ENCODE measurements at places on chromosomes 4 and X.

DNA sequence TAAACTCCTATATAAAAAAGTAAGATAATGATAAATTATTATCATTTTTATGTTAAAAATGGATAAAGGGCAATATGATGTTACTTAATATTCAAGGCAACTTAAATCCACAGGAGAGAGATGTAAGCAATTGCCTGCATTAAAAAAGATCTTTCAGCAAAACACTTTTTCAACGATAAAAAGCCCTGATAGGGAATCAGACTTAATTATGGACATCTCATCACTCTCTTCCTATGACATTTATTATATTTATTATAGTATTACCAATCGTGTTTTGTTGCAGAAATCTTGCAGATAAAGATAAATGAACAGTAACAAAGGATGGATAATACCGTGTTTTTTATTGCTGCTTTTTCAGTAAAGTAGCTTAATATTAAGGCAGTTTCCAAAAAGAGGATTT is 178.5 kb downstream of the SH2D1A start:
- DNase-seq: no peak

- DNase-seq: no peak
These were observed 326.9 kb downstream of the NAF1 start for GRCh38 chr4:162839814-162840213.

GRCh38 chr4:10734697-10735096 is 50.1 kb upstream of the CLNK start:
- no peak for DNase-seq

- no peak for DNase-seq
These were observed 31.3 kb upstream of the ARHGEF38 start for GRCh38 chr4:105520819-105521790.

GRCh38 chr4:152673489-152673888 is 6.3 kb downstream of the TMEM154 start:
- no peak for DNase-seq

GRCh38 chr4:143282211-143282707 is 54.4 kb upstream of the GAB1 start:
- DNase-seq: no peak

DNA sequence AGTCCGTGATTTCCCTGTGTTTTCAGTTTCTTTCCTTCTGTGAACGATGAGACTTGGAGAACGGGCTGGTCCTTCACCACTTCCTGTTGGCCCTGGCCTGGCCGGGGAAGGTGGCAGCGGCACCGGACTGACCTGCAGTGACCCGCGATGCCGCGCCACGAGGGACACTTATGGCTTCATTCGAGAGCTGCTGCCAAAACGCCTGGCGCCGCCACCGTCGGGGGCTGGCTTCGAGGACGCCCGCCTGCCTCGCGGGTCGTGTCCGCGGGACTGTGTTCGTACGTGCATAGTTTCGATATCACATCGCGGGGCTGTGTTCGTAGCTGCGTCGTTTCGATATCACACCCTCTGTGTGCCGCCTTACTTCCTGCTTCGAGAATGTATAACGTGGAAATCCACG is 7.5 kb upstream of the UVSSA start:
- DNase-seq: no peak

DNA sequence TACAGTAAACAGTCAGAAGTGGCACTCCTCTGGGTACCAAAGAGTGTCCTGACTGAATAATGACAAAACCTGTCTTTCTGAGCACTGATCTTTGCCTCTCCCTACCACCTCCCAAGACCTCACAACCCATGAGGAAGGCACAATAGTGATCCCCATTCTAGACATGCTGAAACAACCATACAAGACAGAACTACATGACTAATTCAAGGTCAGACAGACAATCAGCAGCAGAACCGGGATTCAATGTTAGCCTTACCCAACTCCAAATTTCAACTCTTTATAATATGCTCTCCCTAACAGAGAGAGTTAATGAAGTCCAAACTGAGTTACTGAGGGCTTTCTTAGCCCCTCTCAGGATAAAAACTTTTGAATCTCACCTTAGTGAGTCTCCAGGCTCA is 71.0 kb downstream of the IRF2 start:
- no peak for DNase-seq

- DNase-seq: no peak
These were observed 28.2 kb upstream of the TLR2 start for GRCh38 chr4:153655928-153656327.

- DNase-seq: no peak
These were observed 344.7 kb upstream of the FAM241A start for GRCh38 chr4:111800551-111800950.

All from stimulated activated CD4-positive, alpha-beta T cell treated with anti-CD3 and anti-CD28 coated beads, Interleukin-15, amount 100 ng/mL, for 1 hour (primary cell).